ENCODE measurements at places on chromosomes 7 and 10.

DNA sequence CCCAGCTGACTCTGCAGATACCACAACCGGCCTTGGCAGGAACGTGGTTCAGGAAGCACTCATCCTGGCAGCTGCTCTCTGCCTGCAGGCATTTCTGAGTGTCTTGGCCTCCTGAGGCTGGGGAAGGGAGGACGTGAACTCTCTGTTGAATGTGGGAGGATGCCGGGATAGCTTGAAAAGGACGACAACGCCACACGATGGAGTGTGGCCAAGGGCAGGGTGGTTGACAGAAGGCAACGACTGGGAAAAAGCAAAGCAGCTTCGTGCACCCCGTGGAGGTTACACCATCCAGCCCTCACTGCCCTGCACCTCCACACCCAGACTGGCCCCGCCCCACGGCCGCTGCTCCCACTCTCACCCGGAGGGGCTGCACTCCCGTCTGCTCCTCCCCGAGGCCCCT lies 466.1 kb upstream of the FOXK1 start:
- DNase-seq, result no peak

DNA sequence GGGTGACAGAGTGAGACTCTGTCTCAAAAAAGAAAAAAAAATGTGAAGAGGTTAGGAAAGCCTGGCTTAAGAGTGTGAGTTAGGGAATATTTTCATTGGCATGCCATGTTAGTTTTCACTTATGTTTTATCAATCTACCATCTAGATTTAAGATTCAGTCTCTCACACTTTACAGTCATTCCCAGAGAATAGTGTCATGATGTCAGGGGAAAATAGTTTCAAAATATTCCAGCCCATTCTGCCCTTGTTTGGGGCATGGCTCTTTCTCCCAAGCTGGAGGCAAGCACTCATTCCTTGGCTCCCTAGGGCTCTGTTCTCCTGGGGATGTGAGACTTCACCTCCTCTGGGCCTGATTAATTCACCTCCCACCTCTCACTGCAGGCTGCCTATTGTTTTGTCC lies 331.5 kb downstream of the CXCL12 start:
- DNase-seq, result no peak

GRCh38 chr7:131103997-131104396 lies 223.7 kb upstream of the MKLN1 start:
- DNase-seq, result peak; percentile 90

GRCh38 chr7:47185839-47186238 lies 396.1 kb downstream of the TNS3 start:
- no peak for DNase-seq

DNA sequence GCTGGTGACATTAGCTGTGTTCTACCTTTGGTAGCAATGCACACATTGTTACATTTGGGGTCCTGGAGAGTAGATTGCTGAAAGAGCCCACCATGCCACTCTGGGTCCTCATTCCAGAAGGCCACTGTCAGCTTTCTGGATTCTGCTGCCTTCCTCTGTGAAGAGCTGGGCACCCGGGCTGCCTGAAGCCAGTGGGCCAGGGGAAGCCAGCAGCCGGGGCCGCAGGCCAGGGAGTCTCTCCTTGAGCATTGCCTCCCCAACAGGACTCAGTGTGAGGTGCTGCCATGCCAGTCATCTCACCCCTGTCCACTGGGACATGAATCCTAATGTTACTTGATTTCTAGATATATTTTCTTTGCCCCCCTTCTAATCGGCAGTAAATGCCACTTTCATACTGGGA lies 234.0 kb downstream of the SKAP2 start:
- no peak for DNase-seq
